D341Med (cell line): ENCODE measurements at places on chromosomes 1 and 21.

- DNase-seq: no peak
Observed at GRCh38 chr1:53196017-53196484, 573 bp upstream of the CPT2 start.

GRCh38 chr1:41444785-41445184 is 39.7 kb downstream of the EDN2 start:
- DNase-seq: no peak

GRCh38 chr1:8097908-8098307 is 71.8 kb upstream of the ERRFI1 start:
- DNase-seq: no peak

GRCh38 chr1:214124281-214124805 is 136.6 kb downstream of the PROX1 start:
- DNase-seq: no peak

- no peak for DNase-seq
Observed at GRCh38 chr21:27818847-27819246, 852.0 kb upstream of the ADAMTS5 start.

GRCh38 chr1:177092001-177092400 is 72.5 kb downstream of the ASTN1 start:
- DNase-seq: no peak
